Stimulated activated CD8-positive, alpha-beta memory T cell treated with anti-CD3 and anti-CD28 coated beads, Interleukin-4, amount 100 ng/mL, for 1 hour (primary cell): ENCODE measurements at places on chromosomes 13 and 19.

DNA sequence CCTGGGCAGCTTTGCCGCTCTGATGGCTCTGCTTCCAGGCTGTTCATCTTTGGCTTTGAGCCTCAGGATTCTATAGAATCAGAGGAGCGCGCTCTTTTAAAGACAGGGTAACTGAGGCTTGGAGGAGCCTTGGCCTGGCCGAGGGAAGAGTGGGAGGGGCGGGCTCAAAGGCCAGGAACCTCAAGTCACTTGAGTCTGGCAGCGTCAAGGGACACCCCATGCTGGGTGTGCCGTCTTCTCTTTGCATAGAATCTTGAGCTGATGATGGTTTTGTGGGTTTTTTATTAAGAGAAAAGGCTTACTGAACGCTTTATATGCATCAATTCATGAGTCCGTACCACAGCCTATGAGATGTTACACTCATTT is 1.1 kb downstream of the PGLS start:
- DNase-seq, result no peak

DNA sequence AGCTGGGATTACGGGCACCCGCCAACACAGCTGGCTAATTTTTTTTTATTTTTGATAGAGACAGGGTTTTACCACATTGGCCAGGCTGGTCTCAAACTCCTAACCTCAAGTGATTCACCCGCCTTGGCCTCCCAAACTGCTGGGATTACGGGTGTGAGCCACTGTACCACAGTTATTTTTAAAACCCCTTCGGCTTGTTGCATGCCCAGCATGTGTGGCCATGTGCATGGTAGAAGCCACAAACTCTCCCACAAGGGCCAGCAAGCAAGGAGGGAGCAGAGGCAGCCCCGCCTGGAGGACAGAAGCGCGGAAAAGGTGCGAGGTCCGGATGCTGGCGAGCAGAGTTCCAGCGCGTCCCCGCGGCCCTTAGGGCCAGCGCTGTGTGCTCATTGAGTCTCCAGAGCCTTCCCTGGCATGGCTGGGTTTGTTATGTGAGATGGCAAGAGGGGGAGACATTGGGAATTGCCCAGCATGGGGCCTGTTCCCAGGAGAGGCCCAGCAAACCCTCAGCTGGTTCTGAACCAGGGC is 12.9 kb downstream of the THOP1 start:
- DNase-seq, result no peak

GRCh38 chr13:90792335-90792734 is 555.2 kb upstream of the MIR17HG start:
- no peak for DNase-seq

- no peak for DNase-seq
Observed at GRCh38 chr19:1360818-1361461, 22.8 kb upstream of the NDUFS7 start.

DNA sequence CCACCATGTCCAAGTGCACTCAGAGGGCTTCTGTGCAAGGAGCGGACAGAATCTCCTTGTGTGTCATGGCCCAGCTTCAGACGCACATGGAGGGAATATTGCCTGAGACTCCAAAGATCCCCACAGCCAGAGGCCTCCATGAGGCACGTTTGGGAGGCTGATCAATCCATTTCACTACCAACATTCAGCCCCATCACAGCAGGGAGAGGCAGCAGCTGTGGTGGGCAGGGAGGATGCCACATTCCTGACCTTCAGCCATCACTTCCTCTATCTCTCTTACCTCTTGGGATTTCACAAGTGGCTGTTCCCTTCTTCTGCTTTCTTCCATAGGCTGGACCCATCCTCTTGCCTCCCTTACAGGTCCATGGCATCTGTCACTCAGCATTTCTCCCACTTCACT is 82.4 kb upstream of the MBNL2 start:
- no peak for DNase-seq

DNA sequence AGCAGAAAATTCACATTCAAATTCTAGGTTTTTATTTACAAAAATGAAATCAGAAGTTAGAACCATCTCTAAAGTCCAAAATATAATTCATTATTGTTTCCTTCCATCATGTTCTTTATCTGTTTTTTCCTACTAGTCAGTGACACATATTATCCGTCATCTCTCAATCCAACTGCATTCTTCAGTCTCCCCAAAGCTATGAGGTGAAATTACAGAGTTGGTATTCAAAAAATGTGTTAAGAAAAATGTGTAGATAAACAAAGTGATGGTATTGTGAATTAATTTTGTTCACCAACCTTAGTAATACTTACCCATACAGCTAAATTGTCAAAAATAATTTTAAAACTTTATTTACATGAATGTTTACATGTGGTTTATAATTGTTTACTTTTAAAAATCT is 448.7 kb upstream of the MIR17HG start:
- DNase-seq, result no peak

GRCh38 chr13:95289020-95289444 is 12.2 kb downstream of the ABCC4 start:
- no peak for DNase-seq

DNA sequence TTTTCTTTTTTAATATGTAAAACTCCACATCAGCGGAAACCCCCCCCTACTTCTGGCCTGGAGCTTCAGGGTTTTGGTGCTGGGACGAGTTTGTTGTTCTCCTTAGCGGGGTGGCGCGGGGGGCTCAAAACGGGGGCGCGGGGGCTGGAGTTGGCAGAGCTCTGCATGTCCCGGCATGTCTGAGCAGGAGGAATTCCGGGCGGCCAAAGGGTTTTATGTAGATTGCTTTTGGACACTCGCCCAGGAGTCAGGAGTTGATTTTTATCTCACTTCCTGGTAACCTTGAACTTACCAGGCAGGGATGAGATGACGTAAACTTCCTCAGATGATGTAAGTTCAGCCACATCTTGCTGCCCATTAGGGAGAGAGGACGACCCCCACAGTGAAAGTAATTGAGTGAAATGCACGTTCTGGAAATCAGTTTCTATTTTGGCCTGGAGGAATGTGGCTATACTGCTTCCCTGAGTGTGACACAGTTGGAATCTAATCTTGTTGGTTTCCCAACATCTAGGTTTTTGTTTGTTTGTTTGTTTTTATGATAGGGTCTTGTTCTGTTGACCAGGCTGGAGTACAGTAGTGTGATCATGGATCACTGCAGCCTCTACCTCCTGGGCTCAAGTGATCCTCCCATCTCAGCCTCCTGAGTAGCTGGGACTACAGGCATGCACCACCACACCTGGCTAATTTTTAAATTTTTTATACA is 21.0 kb upstream of the GDF15 start:
- no peak for DNase-seq

- no peak for DNase-seq
Observed at GRCh38 chr13:67258482-67258881, 28.3 kb upstream of the PCDH9 start.

DNA sequence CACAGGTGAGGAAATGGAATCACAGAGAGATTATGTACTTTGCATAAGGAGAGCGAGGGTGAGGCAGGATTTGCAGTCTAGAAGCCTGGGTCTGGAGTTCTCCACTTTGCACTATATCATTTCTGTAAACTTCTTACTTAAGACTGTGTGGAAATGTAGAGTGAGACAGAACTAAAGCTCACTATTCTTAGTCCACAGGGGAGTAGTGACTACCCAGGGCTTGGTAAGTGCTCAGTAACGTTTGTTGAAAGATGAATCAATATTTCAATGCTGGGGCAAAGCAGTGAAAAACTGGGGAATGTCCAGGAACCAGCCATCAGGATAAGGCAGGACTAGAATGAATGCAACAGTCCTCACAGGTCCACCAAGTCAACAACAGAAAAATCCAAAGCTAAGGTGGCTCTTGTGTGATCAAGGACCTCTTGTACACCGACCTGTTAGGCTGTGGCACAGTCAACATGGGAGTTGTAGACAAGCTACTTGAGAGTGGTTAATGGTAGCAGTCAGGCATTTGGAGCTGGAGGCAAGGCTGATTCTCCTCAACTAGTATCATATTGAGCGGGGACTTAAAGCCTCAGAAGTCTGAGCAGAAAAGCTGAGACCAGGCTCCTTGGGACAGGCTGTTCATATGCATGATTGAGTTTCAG is 929 bp upstream of the TNFSF13B start:
- DNase-seq, result no peak

GRCh38 chr19:55467236-55468053 is 2.9 kb upstream of the C19orf85 start:
- DNase-seq, result no peak

GRCh38 chr19:30395283-30395682 is 23.1 kb downstream of the ZNF536 start:
- DNase-seq, result no peak

- DNase-seq, result no peak
Observed at GRCh38 chr19:7965921-7966665, 22.6 kb upstream of the TIMM44 start.

GRCh38 chr19:15669891-15670290 is 3.0 kb upstream of the CYP4F12 start:
- no peak for DNase-seq

- no peak for DNase-seq
Observed at GRCh38 chr13:20672772-20673171, 30.7 kb upstream of the IL17D start.

GRCh38 chr13:99308471-99309087 is 1.4 kb upstream of the GPR183 start:
- no peak for DNase-seq
